Esophagus squamous epithelium (tissue), 5 donors: ENCODE measurements at places on chromosomes 6 and 20.

DNA sequence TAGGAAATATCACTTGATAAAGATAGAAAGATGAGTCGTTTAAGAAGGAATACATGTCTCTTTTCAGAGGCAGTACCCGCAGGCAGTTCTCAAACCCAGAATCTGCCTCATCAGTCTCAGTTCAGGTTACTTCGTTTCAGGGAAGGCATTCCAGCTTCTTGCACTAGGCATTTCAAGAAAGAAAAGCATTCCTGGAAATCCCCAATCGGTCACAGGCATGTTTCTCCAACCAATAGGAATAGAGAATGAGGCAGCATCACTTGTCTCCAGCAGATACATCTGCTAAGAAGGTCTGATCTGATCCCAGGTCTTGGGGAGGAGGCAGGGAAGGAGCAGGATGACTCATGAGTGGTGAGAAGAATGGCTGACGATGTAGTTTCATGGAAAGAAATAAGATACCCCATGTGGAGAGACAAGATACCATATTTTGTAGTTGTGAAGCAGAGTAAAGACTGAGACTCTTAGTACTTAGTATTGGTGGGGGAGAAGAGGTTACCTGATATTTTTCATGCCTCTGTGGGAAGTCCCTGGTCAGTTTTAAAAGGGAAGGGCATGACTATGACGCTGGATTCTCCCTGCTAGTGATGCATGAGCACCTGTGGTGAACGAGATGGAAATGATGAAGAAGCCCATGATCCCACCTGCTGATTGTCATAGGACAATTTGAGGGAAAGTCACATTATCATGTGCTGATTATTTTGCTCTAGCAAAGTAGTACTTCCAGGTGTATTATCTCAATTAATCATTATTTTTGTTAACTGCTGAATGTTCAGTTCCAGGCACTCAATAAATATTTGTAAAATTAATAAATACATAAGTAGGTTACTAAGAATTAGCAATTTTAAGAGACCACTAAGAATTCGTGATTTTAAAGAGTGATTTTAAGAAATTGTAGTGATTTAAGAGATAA lies 20.3 kb upstream of the HLA-DRB1 start:
- DNase-seq = no peak

- no peak for DNase-seq
These were observed 50.7 kb upstream of the SIRPA start for GRCh38 chr20:1844325-1845162.

GRCh38 chr6:52547647-52548352 lies 29.1 kb downstream of the TRAM2 start:
- no peak for DNase-seq

DNA sequence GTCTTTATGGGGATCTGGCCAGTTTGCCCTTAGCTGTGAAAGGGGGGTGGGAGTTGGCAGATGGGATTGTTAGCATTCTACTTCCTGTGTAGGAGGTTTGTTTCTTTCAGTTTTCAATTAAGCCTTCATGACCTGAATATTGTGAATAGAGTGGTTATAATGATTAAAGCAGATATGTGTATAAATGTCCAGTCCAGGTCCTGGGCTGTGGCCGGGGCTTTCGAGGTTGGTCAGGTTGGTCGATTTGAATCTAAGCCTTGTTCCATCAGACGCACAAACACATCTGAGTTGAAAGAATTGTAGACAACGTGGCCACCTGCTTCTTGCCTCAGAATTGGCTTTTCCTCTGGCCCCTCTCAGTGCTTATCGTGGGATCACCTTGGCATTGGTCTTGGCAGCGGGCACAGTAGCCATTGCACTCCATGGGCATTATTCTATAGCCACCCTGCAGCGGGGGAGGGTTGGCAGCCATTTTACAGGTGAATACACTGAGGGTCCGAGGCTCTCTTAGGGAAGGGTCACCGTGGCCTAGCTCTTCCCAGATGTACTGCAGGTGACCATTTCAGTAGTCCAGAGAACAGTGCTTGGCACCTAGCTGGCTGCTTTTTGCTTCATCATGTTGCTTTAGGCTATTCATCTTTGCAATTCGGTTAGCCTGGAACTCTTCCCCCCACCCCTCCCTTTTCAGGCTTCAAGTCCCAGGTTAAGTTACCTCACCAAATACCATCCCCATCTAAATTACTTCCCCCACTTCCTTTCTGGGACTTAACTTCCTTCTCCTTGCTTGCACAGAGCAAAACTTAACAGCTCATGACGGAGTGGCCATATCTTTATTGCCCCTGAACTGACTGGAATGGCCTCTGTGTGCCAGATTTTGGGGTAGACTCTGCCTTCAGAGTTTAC lies 1.1 kb downstream of the RNF114 start:
- no peak for DNase-seq

GRCh38 chr6:142671791-142672190 lies 273.2 kb downstream of the HIVEP2 start:
- no peak for DNase-seq

DNA sequence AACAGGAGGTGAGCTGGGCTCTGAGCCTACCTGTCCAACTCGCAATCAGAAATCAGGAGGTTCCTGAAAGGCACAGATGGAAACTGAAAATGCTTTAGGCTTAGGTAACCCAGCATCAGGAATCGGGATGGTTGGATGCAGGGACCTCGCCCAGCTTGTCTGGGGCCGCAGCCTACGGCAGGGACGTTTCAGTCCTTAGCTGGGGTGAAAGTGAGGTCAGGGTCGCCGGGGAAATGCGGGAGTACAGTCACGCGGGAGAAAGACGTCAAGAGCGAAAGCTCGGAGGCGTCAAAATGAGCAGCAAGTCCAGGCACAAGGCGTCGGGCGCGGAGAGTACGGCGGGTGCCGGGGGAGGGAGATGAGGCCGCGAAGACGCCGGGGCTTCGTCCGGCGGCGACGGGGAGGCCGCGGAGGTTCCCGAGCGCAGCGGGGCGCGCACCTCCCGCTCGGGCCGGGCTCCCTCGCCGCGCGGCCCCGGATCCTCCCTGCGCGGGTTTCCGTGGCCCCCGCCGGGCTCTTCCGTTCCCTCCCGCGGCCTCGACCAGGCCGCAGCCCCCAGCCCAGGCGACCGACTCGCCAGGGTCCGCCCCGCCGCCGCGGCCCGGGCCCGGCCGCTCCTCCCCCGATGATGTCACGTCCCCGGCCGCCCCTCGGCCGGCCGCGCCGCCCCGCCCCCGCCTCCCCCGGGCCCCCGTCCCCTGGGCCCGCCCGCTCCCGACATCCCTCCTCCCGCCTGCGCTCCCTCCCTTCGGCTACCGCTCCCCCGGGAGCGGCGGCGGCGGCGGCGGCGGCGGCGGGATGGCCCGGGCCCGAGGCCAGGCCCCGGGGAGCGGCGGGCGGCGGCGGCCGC lies at the start of gene EBF4:
Gene EBF4 (plus strand): TSS at position 745 of the 850 bp plus-strand sequence. CDS start 866 bp downstream, outside the sequence.
- no peak for DNase-seq

DNA sequence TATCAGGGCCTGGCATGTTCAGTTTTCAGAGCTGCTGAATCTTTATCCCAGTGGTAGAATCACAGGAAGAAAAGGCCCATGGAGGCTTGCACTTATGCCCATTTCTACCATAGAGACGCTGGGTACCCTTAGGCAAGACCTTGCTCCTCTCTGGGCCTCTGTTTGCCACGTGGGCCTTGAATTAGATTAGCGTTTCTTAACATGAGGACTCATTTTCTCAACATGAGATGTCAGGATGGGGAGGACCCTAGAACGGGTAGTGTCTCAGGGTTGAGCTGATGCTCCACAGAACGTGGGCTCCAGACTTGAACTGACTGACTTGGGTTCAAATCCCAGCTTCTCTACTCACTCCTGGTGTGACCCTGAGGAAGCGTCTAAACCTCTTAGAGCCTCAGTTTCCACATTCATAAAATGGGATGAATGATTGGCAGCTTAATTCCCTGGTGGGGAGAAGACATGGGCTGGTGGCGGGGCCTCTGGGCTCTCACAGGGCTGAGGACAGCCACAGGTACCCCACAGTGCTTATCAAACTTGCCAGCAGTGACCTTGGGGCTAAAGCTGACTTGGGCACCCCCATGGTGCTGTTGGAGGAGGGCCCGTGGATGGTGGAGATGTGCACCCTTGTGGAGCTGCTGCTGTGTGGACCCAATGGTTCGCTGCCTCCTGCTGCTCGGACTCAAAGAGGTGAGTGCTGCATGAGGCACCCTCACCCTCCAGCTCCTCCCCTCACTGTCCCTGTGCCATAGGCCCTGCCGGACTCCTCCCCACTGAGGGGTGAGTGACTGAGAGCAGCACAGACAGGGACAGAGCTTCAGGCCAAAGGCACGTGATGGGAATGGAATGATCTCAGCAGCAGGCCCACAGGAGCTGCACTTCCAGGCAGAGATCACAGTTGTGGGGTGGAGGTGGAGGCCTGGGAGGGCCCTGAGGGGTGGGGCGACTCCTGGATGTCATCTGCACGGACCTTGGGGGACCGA lies 28.2 kb downstream of the SUN5 start:
- no peak for DNase-seq

DNA sequence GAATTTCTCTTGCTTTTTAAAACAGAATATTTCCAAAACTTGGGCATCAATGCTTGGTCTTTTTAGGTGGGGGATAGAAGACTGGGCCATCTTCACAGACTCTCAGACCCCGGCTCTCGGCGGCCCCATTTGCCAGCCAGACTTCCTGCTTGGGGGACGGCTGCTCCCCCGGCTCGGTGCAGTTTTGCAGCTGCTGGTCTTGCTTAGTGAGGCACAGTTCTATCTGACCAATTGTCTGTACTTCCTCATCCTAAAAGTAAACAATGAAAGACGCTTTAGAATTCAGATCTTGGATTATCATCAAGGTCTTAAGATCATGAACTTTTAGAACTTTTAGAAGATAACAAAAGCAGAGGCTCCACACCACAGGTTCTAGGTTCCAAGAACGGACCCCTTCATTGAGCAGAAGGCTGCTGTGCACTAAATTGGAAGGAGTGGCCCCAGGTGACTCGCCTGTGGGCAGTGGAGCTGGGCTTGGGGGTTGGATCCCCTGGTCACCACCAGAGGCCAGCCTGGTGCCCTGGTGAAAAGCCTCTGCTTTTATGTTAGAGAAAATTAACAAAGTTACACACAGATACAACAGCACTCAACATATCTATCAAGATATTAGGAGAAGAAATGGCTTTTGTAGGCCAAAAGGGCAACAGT lies 26.7 kb downstream of the RNASET2 start:
- no peak for DNase-seq

- no peak for DNase-seq
These were observed 44.8 kb upstream of the SLC2A12 start for GRCh38 chr6:134097114-134097707.

GRCh38 chr6:81819767-81820166 lies 67.3 kb upstream of the TENT5A start:
- DNase-seq = no peak

DNA sequence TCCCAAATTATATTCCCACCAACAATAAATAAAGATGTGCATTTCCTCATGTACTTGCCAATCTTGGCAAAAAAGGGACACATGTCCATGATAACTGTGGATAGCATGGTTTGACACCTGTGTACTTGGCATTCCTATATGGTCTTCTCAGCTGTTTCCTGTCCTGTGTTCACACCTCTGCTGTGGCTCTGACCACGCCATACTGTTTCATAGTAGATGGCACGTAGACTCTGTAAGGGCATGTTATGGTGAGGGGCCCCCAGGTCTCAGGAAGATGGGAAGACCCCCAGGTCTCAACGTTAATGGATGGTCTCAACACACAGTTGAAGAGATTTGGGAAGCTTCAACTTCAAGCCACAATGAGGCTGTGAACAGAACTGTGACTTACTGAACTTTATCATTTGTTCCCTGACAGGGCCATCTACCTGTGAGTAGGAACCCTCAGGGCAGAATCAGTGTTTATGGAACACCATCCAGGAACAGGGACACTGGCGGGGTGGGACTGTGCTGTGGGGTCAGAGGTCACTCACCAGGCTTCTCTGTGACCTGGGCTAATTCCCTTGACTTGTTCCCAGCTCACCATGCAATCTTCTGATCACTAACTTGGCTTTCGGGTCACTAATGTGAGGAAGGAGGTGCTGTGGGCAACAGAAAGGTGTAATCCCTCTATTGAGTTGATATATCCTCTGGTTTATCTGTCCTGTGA lies 11.8 kb downstream of the ZBTB24 start:
- DNase-seq = no peak

GRCh38 chr6:51928320-51928719 lies 159.1 kb downstream of the PKHD1 start:
- no peak for DNase-seq

DNA sequence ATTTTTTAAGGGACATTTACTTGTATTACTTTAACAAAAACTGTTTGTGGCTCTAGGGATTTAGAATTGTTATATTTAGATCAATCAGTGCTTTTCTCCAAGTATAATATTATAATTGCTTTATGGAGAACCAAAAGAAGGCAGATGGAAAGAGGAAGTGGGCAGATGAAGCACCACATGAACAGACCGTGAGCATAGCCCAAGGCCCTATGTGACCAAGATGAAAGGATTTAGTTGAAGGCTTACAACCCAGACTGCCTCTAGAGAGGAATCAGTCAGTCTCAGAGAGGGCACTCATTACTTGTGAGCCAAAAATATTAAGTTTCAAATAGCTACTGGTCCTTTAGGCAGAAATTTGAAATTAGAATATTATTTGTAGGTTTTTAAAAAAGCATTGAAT lies 102.3 kb upstream of the IMPG1 start:
- DNase-seq = no peak

GRCh38 chr6:3453413-3454272 lies 3.2 kb downstream of the SLC22A23 start:
- no peak for DNase-seq
